Posterior vena cava (tissue), 2 donors: ENCODE measurements at places on chromosomes 6 and 20. TPM values are rescaled to one million over a fixed set of nuclear protein-coding genes. Genes with fewer than 3 reads are reported as not detected.

- DNase-seq, result no peak
These were observed 99.6 kb upstream of the HMGCLL1 start for GRCh38 chr6:55678330-55679224.

DNA sequence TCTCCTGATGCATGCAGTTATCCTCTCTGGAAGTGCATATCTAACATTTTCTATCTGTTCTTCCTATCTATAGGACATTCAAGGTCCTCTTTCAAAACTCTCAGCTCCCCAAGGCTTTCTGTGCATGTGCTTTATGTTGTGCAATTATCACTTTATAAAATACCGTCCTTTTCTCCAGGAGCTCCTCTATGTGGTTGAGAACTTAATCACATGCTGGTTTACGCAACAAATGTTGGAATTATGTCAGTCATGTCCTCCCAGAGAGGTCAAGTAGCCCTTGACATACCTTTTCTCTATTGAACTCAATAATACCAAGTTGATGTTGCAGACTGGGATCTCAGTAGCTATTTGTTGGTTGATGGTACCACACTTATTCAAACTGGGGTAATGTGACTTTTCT, 388.4 kb downstream of the BTBD3 start:
- no peak for DNase-seq

LY86 gene
- total RNA-seq, result 7.4 TPM

PLN gene
- total RNA-seq, result 234 TPM
